HuH-7.5 (cell line): ENCODE measurements at places on chromosomes 1 and 21.

GRCh38 chr1:67792103-67792502 lies 41.2 kb downstream of the GNG12 start:
- DNase-seq = no peak

GRCh38 chr21:14712121-14712715 lies 166.1 kb upstream of the SAMSN1 start:
- no peak for DNase-seq

DNA sequence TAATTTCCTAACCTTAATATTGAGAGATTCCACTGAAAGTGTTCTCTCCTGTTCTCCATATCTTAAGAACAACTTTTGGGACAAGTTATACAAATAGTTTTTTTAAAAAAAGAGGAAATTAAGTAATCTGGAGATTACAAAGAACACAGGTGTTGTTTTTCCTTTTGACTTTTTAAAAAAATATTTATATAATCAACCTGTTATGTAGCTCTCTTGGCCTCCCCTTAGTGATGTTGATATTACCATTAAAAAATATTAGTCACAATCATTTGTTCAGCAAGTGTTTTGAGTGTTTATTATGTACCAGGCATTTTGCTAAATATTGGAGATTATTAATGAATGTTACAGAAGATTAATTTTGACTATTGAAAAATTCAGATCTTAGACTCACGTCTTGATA lies 8.1 kb downstream of the MAN1A2 start:
- DNase-seq = no peak

GRCh38 chr1:96360036-96360795 lies 361.4 kb upstream of the PTBP2 start:
- no peak for DNase-seq

DNA sequence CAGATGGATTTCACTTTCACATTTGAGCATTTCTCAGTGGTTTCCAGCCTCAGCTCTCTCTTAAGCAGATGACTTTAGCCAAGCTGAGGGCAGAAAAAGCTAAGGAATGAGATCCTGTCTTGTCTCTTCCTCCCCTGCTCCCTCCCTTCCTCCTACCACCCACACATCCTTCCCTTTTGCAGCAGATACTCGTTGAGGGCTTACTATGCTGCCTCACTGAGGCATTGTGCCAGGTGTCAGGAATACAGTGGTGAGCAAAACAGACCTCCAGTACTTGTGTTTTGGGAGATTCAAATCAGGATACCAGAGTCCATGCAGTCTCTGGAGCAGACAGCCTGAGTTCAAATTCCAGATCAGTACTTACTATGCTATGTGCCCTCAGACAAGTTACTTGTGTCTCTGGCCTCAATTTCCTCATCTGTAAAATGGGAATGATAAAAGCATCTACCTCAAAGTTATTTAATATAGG lies 43.2 kb downstream of the KIF26B start:
- DNase-seq = no peak

GRCh38 chr1:6984986-6985385 lies 199.7 kb downstream of the CAMTA1 start:
- DNase-seq = no peak

GRCh38 chr1:64524614-64525013 lies 54.7 kb downstream of the CACHD1 start:
- no peak for DNase-seq

GRCh38 chr1:57959531-57960241 lies 535.8 kb upstream of the DAB1 start:
- no peak for DNase-seq

DNA sequence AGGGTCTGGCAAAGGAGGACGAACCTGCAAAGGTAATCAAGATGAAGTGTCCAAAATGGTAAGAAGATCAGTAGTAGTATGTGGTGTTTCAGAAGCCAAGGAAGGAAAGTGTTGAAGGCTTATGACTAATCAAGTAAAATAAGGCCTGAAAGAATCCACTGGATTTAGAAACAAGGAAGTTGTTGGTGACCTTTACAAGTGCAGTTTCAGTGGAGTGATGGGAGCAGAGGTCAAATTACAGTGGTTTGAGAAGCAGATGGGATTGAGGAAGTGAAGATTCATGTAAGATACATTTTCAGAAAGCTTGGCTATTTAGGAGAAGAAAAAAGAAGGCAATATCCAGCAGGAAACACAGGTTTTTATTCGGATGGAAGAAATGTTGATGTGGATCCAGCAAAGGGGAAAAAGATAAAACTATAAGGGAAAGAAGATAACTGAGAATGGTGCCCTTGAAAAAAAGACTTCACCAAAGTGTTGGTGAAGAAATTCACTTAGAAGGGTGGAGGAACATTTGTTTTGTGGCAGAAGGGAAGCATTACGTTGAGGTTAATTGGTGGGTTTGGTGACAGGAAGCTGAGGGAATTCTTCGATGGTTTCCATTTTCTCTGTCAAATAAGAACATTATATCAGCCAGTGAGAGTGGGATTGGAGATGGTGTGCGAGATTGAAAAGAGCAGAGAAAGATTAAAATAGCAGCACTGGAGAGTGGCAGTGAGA lies 2.1 kb downstream of the ARMH1 start:
- DNase-seq = no peak

DNA sequence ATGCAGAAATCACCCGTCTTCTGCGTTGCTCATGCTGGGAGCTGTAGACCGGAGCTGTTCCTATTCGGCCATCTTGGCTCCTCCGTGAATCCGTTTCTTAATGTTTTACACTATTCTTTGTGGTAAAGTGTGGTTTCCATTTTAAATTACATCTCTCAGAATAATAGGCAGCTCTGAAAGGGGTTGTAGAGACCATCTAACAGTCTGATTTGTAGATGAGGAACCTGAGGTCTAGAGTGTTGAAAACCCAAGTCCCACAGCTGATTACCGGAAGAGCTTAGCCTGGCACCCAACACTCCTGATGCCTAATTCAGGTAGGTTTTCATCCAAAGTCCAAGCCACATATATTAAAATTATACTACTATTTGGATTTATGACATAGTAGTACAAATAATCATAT lies 144.0 kb downstream of the LEPR start:
- DNase-seq = no peak

GRCh38 chr1:237672748-237673147 lies 218.0 kb downstream of the ZP4 start:
- DNase-seq = no peak

DNA sequence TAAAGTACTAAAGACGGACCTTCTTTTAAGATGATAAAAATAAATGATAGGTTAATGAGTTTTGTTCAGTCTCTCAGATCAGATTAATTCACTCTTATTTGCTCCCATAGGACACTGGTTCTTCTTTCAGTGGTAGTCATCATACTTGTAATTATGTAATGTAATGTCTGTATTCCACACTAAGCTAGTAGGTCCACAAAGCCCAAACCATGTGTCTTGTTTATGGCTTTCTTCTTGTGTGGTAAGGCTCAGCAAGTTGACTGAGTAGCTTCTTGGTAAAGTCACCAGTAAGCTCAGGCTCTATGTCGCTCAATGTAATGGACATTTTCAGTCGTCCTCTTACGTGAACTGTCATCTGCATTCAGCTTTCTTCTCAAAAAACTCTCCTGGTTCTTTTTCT lies 2.5 kb downstream of the LYPLAL1 start:
- no peak for DNase-seq

GRCh38 chr1:202085682-202086373 lies 36.9 kb upstream of the GPR37L1 start:
- peak; percentile 48 for DNase-seq

- DNase-seq = no peak
These were observed 17.4 kb upstream of the KCNAB2 start for GRCh38 chr1:6028042-6028850.

DNA sequence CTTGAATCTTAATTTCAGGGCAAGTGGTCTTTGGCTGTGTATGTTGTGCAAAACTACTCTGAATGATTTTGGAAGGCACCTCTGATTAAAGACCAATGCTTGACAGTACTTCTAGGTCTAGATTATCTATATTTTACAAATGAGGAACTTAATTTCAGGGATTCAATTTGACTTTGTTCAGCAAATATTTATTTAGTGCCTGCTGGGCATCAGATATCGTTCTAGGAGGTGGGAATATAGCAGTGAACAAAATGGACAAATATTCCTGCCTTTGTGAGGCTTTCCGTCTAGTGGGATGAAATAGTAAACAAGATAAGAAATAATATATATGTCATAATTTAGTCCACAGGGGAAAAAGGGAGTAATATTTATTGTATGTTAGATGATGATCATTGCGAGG lies 4.7 kb downstream of the ZNF326 start:
- DNase-seq = no peak

DNA sequence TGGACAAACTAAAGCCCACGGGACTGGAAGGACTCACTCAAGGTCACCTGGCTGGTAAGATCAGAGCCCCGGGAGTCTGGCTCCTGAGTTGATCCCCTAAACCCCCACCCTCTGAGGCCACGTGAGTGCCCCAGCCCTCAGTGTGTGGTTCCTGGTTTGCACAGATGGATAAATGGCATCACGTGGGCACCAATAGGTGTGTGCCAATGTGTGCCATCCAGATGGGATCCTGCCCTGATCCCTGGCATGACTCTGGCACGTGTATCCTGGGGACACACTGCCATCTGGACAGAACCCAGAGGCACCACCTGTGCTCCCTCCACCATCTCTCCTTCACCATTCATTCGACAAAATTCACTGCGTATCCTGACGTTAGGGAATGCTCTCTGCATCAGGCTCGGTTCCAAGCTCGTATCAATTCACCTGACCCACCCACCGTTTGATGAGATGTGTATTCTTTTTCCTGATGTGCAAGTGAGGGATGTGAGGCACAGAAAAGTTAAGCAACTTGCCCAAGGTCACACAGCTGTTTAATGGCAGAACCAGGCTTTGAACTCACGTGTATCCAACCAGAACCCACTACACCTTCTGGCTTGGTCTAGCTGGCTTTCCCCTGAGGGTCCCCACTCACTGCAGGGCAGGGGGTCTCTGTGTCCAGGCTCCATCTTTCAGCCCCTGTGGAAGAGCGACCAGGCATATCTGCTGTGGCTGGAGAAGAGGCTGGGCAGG lies 49.8 kb upstream of the PAX7 start:
- DNase-seq = no peak

GRCh38 chr1:4133297-4133938 lies 233.3 kb upstream of the C1orf174 start:
- no peak for DNase-seq

DNA sequence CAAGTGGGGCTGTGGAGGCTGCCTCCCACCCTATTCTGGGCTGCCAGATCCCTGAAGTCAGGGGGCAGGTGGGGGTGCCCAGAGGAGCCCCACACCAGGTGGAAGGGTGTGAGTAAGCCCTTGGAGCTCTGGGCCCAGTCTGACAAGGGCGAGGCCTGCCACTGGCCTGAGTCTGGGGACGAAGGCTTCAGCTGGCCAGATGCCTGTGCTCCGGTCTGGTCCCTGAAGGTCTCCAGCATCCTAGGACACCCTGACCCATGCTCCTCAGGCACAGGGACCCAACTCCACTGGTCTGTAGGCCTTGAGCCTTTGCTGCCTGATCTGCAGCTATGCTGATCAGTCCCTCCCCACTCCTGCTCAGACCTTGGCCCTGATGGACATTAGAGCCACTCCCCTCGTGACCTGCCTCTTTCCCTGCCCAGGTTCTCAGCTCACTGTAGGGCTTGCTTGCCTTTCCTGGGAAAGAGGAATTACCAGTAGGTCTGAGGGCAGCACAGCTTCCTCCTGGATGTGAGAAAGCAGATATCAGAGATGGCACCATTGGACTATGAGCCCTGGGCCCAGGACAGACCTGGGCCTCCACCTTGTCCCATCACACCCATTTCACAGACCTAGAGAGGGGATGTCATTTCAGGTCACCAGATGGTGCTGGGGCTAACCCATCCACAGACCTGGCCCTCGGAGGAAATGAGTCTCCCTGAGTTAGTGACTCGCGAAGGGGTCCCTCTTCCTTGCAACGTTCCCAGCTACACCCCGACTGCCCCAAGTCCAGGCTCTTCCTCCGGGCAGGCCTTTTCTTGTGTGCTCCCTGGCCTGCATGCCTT lies 32.8 kb upstream of the CSF3R start:
- DNase-seq = no peak

DNA sequence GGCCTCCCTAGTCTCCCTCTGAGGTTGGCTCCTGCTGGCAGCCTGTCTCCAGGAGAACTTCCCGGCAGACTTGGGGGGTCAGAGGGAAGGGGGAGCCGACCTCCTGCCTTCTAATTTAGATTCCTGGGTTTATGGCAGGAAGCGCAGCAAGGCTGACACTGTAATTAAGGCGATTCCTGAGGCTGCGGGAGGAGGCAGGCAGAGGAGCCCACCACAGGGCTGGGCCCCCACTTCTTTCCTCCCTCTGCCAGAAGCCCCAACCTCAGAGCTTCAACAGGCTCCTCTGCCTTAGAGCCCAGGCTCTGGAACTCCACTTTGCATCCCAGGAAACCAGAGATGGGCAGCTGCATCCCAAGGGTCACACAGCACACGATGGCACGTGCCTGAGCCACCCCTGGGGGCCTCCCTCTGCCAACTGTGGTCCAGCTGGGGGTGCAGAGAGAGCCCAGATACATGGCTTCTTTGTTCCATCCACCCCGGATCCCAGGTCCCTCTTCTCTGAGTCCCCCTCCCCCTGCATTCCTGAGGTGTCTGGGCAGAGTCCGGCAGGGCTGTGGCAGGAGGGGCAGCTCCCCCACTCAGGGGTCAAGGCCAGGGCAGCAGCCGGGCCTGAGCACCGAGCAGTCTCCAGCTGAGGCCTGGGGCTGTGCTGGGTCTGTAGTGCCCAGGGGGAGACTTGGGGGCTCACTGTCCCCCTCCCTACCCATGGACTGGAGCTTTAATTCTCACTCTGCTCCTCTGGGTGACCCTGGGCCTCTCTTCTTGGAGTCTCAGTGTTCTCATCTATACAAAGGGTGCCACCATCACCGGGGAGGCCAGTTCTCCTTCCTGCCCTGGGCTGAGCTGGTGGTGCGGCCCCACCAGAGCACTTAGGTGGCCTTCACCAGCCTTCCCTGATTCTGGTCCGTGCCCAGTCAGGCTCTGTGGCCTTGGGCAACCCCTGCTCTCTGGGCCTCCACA lies 39.4 kb upstream of the FAM131C start:
- DNase-seq = peak; percentile 69

DNA sequence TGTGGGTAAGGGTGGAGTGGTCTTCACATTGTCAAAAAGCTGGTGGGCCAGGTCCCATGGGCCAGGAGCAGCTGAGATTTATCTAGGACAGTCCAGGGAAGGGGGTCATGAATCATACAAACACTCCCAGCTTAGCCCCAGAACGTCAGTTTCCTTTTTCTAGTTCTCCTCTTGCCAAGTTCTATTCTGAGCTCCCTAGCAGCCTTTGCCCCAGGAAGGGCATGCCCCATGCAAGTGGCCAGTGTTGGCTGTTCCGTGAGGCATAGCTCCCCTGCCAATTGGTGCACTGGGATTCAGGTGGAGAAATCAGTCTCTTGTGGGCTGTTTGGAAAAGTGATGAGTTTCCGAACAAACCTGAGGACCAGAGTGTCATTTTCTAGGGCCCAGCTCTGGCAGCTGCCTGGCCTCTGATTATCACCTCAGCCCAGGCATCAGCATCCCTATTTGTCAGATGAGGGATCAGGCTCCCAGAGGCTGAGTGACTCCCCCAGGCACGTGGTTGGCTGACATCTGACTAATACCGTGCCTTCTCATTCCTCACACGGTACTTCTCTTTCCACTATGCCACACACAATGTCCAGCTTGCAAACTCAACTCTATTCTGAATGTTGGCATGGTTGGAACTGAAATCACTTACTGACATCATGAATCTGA lies 14.2 kb upstream of the MYOM3 start:
- DNase-seq = no peak
